ENCODE measurements at places on chromosomes 2 and 18.

GRCh38 chr2:146997488-146997887 is 847.3 kb upstream of the ACVR2A start:
- no peak for DNase-seq

GRCh38 chr2:67836866-67837265 is 225.9 kb downstream of the C1D start:
- no peak for DNase-seq

- no peak for DNase-seq
Observed at GRCh38 chr18:35345460-35345921, 1.3 kb upstream of the ZNF24 start.

DNA sequence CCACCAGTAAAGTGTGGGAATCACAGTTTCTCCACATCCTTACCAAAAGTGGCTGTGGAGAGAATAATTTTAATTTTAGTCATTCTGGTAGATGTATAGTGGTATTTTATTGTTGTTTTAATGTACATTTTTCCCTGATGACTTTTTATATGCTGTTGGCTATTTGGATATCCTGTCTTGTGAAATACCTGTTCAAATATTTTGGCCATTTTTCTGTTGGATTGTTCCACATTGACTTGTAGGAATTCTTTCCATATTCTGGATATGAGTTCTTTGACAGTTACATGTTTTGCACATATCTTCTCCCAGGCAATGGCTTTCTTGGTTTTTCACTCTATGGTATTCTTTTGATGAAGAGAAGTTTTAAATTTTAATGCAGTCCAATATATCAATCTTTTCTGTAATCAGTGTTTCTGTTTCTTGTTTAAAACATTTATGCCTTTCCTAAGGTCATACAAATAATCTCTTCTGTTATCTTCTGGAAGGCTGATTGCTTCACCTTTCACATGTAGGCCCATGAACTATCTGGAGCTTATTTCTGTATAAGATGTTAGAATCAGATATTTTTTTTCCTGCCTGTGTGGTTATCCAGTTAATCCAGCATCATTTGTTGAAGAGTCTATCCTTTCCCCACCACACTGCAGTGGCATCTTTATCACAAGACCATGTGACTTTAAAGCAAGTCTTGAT is 19.0 kb downstream of the AFTPH start:
- DNase-seq = no peak

DNA sequence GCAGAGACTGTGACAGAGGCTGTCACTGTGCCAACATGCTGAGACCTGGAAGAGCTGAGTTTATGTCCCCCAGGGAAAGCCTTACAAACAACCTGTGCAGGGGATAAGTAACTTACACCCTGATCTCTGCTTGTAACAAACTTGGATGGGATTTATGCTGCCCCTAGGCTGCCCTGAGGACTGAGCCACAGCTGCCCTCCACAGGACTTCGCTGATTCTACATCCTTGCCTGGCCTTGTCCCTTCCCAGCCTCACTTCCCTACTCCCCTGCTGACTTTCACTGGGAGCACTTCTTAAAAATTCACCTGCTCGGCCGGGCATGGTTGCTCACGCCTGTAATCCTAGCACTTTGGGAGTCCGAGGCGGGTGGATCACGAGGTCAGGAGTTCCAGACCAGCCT is 45.9 kb upstream of the ASAP2 start:
- DNase-seq = no peak

GRCh38 chr18:29160170-29160569 is 983.2 kb upstream of the CDH2 start:
- no peak for DNase-seq

- peak; percentile 61 for DNase-seq
Observed at GRCh38 chr18:45248240-45248903, 366.9 kb upstream of the SLC14A2 start.

All from hematopoietic multipotent progenitor cell treated with erythropoietin and hydrocortisone succinate and interleukin-3 and kit ligand, for 8 days (in vitro differentiated cells).